Thymus (tissue), 14 donors: ENCODE measurements at places on chromosomes 4 and X.
A peak's percentile ranks its signal among the peaks of the same experiment; 100 is the strongest.

- no peak for DNase-seq
Observed at GRCh38 chrX:87636533-87636932, 118.9 kb downstream of the KLHL4 start.

DNA sequence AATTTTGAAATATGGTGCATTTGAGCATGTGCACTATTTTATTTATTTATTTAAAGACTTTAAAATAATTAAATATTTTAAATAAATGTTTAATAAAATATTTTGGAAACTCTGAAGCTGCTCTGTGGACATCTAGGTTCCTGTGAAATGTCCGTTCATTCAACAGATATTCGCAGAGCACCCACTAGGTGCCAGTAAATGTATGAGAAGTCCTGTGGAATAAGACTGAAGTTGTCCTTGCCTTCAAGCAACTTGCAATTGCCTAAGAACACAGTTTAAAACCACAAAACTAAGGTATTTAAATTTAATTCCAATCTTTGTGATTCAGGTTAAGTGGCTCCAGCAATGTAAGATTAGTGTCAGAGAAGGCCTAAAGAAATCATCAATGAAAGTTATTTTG lies 306.7 kb downstream of the GBA3 start:
- DNase-seq, result no peak

GRCh38 chr4:41526628-41527027 lies 11.3 kb upstream of the LIMCH1 start:
- no peak for DNase-seq

DNA sequence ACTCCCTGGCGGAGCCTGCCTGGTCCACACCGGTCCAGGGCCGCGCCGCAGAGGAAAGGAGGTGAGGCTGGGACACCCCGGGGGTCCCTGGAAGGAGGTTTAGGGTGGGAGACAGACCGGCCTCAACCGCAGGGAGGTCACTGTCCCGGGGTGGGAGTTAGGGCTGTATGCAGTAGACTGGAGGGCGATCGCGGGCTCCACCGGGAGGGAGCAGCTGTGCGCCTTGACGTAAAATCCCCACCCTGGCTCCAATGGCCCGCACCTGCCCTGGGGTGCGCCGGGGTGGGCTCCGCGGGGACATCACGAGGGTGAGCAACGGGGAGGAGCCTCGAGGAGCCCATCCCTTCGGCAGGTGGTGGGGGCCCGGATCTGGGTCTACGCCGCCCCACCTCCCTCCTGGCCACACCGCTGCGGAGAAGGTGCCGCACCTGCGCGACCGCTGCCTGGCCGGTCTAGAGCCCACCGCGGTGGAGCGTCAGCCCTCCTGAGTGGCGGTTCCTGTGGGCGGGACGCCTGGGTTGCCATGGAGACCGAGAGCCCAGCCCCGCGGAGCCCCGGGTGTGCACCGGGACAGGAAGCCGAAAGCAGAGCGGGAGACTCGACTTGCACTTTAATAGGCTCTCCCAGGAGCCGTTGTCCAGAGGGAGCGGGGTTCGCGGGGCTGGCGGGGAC lies 105.1 kb downstream of the ADRA2C start:
- peak; percentile 38 for DNase-seq

DNA sequence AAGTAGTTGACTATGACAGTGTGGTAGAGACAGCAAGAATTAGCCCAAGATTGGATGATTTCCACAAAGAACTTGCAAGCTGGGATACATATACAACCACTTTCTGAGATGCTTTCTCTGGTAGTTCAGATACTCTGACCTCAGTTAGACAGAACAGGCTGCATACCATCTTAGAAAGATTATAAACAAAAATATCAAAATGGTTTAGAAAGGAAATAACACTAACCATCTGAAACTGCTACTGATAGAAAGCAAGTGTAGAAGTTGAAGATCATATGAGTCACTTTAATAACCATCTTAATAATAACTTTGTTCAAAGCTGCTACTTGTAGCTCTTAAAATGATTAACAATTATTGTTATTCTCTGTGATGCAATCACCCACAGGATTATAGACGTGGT lies 255.4 kb upstream of the TTC29 start:
- DNase-seq, result no peak

DNA sequence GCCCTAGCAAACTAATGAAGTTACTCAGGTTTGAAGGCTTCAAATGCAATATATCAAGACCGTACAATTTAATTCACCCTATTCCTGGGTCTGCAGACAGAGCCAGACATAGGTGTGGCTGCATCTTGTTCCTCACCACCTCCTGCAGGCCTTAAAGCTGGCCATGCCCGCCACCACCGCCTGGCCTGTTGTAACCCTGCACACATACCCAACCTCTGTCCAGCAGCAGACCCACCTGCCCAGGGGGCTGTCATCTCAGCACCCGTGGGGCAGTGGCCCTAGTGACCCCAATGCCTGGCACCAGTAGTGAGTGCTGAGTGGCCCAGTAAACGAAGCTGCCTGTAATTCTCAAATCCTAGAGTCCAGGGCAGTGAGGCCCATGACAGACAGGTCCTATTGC lies 40.7 kb downstream of the ZBTB49 start:
- DNase-seq, result no peak

- no peak for DNase-seq
Observed at GRCh38 chr4:186712690-186713089, 11.0 kb downstream of the FAT1 start.
